HuH-7 (cell line): ENCODE measurements at places on chromosomes 7 and 10.

GRCh38 chr7:49791088-49791741 is 17.8 kb downstream of the VWC2 start:
- peak; percentile 36 for DNase-seq

- DNase-seq, result no peak
Observed at GRCh38 chr7:2436341-2437104, 33.1 kb downstream of the CHST12 start.

DNA sequence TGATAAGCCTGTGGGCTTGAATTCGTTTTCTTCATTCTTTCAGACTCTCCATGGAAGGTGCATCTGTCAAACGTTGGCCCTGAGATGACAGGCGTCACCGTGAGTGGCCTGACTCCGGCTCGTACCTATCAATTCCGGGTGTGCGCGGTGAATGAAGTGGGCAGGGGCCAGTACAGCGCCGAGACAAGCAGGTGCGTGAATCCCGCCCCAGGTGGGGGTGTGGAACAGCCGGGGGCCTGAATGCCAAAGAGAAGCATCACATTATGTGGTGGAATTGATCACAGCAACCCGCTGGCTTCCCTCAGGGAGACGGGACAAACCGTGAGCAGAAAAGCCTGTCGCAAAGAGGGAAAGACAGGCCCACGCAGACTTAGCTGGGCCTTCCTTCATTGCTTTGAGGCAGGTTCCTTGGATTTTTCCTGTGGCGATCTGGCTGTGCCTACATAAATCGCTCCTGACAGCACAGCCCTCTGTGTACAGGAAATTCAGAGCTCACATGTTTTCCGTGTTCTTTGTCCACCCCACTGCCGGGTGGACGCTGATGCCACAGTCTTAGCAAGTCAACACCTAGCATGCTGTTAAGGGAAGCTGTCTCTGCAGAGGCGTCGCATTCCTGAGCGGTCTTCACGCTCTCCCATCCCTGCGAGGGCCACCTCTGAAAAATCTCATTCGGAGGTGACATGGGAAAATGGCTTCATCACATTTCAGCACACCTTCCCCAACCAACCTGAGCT is 671.0 kb upstream of the FOXK1 start:
- no peak for DNase-seq

DNA sequence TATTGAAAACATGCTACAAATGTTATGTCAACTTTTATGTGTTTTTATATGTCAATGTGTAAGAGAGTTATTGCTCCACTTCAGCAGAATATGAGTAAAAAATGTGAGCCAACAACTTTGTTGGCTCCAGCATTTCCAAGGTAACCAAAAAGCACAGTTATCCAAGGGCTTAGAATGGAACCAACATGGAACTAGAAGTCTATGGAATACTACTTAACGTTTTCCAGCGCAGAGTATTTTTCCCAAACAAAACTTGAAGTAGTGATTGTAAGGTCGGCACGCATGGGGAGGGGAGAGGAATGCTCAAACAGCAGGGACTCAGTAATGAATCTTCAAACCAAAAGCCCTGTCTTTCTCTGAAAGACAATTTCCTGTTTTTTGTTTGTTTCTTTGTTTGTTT is 45.0 kb upstream of the TSPAN13 start:
- no peak for DNase-seq

DNA sequence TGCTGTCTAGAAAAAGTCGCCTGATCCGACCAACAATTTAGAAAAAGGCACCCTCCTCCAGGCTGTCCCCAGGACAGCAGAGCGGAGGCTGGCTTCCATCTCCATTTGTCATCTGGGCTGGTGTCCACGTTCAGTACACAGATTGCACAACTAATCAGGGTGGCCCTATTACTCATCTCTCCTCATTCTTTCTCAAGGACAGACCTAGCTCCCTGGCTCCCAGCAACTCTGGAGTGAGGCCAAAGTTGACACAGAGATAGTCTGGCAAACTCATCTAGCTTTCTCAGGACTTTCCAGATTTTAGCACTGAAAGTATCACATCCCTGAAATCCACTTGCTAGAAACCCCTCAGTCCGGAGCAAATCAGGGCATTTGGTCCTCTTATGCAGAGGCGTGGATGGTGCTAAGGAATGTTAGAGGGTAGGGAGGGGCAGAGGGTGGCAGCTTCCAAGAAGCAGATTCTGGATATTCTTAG is 75.1 kb downstream of the DNAH11 start:
- peak; percentile 19 for DNase-seq

DNA sequence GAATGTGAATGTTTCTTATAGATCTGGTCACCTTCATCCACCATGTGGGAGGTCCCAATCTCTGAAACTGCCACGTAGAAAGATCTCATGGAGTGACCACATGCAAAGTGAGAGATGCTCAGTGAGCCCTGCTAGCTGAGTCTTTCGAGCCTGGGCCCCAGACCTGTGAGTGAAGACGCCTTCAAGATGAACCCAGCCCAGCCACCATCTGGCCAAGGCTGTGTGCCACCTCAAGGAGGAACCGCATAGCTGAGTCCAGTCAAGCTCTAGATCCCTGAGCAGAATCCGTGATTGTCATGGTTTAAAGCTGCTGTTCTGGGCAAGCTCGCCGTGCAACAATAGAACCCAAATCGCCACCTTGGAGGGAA is 20.2 kb upstream of the PPIF start:
- DNase-seq, result no peak

DNA sequence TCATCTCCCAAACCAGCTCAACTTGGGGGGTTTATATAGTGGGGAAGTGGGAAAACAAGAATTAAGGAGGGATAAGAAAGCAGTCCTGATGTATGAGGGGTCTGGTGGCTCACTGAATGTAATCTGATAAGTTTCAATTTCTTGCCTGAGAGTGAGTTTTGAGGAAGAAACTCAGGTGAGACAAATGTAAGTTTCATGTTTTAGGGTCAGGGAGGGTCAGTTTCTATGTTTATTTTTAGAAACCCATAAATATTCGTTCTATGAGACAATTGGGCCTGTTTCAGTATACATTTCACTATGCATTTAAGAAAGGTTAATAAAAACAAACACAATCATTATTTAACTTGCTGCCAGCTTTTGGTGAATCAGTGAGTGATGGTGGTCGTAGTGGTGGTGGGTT is 128.0 kb upstream of the MBL2 start:
- DNase-seq, result no peak

DNA sequence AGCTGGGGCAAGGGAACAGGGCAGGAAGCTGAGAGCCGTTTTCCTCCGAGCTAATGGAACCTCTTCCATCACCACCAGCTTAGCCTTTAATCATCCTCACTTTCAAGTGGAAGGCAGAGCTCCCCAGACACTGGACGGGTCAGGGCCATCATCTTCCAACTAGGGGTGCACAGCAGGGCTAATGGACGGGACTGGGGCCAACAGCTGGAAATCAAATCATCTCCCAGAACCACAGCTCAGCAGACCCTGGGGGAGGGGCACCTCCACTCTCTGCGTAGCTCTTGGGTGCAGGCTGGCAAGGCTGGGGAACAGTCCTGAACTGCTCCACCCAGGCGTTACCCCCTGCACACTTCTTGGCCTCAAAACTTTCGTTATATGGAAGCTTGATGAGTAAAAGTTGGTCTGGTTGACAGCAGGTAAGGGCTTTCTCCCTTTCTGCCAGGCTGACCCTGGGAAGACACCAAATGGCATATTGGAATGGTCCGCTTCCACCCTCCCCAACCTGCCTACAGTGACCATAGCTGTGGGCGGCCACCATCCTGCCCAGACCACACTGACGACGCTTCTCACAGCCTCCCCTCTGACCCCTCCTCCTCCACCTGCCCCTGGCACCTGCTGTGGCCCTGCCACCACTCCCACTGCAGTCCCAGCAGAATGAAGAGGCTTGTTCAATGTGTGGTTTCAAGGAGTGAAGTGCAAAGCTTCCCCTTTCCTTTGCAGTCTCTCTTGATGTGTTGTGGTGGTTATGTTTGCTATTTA is 51.7 kb upstream of the RET start:
- DNase-seq, result no peak

GRCh38 chr10:91907914-91908336 is 1.4 kb downstream of the FGFBP3 start:
- peak; percentile 20 for DNase-seq

GRCh38 chr7:158374146-158374545 is 213.5 kb downstream of the PTPRN2 start:
- DNase-seq, result no peak

DNA sequence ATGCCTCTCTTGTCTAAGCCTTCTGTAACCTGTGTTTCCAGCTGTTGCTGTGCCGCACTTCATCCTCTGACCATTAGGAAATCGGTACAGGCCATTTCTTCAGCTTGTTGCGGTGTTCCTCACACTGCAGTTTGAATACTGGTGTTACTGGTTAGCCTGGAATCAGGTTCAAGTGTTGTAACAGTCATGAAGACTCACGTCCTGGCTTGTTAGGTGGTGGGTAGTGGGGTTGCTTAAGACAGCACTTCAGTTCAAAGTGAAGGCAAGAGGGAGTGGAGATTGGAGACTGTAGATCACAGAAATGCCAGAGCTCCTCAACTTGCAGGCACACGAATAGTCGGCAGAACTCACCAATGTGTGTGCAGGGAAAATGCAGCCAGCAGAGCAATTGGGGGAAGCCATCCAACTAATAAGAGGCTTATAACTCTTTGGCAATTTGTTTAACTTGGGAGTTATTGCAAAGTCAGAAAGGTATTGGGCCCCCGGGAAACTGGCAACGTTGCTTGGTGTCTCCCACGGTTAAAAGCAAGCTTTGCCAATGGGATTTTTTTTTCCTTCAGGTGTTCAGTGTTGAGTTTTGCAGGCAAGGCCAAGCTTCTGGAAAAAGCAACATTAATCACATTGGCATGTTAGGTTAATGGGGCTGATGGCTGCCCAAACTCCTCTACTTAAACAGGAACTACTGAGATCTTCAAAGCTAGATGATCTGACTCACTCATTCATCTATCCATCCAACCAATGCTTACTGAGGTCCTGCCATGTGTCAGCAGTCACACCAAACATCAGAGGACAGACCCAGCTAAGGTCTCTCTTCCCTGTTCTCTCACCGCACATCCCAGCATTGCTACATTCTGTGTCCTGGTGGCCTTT is 380.9 kb downstream of the GATA3 start:
- no peak for DNase-seq

DNA sequence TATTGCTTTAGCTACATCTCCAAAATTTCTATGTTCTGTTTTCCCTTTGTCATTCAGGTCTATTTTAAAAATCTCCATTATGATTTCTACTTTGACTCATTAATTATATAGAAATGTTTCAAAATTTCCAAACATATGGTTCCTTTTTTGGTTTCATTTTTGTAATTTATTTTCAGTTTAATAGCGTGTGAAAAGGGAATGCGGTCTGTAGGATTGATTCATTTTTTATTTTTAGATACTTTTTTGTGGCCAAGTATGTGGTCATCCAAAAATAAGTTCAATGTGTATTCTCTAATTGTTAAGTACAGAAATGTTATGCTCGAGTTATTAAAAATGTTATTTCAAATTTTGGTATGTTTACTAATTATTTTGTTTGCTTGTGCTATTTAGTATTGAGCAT is 72.5 kb upstream of the ANKRD1 start:
- DNase-seq, result no peak

DNA sequence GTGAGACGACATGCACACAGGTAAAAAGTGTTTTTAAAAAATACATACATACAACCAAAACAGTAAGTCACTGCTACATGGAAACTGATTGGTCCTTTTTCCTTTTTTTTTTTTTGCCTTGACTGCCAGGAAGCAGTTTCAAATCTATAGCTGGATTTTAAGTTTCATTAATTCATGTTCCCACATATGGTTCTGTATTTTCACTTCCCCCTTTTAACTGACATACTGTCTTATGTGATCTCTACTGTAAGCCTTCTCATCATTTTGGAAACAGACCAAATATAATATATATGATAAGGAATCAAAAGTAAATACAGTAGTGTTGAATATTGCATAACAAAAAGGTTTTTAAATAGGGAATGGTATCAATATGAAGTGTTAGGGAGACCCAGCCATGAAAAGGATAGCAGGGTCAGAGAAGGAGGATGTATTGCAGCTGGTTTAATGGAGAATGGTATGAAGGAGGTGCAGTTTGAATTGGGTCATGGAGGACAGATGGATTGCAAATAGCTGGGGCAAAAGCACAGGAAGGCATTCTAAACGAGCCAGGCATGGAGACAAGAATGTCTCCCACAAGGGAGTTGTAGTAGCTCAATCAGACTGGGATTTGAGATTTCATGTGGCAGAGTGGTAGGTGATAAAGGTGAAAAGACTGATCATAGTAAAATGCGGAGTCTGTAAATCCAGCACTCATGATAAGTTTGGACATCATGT is 5.4 kb downstream of the CAV1 start:
- no peak for DNase-seq

DNA sequence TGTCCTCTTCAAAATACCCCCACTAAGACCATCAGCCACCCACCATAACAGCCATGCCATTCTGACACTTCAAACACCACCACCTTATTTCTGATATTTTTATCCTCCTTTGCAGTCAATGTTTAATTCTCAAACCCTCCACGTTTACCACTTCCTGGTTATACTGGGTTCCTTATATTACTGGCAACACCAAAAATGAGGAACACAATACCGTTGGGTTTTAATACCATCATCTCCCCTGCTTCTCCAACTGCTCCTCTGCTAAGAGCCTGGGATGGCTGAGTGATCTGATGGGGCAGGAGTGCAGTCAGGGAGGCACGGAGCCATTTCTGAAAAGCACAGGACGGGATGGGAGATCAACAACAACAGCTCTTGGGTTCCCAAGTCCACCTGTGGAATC is 140.5 kb downstream of the CHCHD3 start:
- no peak for DNase-seq

DNA sequence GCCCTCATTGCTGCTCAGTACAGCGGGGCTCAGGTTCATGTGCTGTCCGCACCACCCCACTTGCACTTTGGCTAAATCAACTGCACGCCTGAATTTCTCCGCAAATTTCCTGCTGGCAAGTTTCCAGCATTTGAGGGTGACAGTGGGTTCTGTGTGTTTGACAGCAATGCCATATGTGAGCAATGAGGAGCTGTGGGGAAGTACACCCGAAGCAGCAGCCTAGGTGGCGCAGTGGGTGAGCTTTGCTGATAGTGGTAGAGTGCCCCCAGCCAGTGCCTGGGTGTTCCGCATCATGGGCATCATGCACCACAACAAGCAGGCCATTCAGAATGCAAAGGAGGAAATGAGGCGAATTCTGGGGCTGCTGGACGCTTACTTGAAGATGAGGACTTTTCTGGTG is 103.9 kb upstream of the POT1 start:
- peak; percentile 2 for DNase-seq

DNA sequence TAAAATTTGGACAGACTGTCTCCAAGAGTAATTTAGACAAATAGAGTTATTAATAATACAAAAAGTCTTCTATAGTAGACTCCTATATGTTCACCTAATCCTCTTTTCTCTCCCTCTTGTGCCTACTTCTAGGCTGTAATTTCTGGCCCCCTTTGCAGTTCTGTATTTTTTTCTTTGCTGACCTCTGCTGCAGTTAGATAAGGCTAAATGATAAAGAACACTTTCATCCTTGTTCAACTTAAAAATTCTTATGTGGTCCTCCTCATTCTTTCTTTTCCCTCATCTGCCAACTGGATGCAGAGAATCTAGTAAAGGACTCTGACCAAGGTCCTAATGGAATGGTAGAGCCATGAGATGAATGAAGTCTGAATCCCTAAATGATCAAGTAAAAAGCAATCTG is 20.1 kb downstream of the GLCCI1 start:
- no peak for DNase-seq

GRCh38 chr10:93220296-93221170 is 146.8 kb downstream of the CYP26A1 start:
- peak; percentile 46 for DNase-seq

- DNase-seq, result no peak
Observed at GRCh38 chr10:48249004-48249762, 25.3 kb downstream of the FRMPD2 start.

- DNase-seq, result no peak
Observed at GRCh38 chr10:75548356-75548755, 116.9 kb downstream of the LRMDA start.

- no peak for DNase-seq
Observed at GRCh38 chr7:129295015-129295423, 70.2 kb downstream of the AHCYL2 start.
